Activated CD4-positive, CD25-positive, alpha-beta regulatory T cell treated with anti-CD3 and anti-CD28 coated beads, Interleukin-2, amount 50 U/mL, for 72 hours (primary cell): ENCODE measurements at places on chromosomes 4 and X.

DNA sequence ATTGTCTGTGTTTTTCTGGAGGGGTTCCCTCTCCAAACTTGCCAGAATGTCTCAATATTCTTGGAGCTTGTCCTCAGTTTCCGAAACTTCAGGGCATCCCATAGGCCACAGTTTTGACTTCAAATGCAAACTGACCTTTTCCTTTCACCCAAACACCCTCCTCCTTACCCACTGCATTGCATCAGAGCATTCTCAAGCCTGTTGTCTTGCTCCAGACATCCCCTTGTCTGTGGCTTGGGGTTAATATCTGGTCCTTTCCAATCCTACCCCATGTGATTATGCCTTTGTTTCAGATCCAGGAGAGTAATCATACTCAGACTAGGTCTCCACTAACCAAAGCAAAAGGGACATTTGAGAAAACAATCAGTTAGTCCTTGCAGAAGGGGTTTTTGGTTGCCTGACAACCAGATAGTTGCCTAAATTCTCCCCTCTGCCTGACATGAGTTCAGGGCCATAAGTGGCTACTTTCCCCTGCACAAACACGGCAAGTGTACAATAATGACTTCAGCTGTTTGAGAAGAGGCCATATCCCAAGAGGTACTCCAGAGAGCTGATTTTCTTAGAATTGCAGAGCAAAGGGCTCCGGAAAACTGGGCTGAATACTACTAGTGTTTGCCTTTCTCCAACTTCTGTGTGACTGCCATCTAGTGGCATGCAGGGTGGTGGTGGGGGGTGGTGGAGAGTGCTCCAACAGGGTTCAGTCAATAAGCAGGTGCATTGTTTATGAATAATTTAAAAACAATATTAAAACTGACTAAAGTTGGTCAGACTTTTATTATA, 130.2 kb downstream of the CHRDL1 start:
- DNase-seq = no peak

DNA sequence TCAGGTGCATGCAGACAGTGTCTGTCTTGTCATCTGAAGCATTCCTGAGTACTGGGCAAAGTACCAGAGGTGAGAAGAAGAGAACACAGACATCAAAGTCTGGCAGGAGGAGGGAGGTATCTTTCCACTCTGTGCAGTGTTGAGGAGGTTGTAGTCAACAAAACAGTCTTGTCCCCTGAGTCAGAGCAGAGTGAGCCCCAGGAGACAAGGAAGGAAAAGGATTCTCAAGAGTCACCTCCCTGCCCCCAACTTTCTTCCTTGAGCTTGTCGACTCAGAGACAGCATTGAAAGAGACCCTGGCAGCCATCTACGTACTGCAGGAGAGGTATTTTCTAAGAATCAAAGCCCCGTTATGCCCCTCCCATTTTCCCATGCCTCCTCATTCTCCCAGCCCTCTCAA, 4.4 kb upstream of the SRPX start:
- DNase-seq = no peak

DNA sequence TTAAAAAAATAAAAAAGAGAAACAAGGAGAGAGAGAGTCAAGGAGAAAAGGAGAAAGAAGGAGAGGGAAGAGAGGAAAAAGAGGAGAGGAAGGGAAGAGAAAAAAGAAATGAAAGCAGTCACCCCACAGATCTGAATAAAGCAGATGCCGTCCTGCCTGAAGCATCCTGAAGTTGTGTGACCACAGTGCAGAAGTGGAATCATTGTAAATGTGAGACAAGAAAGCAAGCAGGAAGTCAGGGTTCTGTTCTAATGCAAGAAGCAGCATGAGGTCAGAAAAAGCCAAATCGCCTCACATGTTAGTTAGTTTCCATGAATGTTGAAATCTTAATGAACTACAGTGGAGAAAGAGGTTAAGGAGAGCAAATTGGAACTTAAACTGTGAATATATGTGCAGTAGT, 692.5 kb downstream of the CENPC start:
- DNase-seq = no peak

GRCh38 chr4:15912961-15913630, 25.4 kb downstream of the FGFBP1 start:
- no peak for DNase-seq

DNA sequence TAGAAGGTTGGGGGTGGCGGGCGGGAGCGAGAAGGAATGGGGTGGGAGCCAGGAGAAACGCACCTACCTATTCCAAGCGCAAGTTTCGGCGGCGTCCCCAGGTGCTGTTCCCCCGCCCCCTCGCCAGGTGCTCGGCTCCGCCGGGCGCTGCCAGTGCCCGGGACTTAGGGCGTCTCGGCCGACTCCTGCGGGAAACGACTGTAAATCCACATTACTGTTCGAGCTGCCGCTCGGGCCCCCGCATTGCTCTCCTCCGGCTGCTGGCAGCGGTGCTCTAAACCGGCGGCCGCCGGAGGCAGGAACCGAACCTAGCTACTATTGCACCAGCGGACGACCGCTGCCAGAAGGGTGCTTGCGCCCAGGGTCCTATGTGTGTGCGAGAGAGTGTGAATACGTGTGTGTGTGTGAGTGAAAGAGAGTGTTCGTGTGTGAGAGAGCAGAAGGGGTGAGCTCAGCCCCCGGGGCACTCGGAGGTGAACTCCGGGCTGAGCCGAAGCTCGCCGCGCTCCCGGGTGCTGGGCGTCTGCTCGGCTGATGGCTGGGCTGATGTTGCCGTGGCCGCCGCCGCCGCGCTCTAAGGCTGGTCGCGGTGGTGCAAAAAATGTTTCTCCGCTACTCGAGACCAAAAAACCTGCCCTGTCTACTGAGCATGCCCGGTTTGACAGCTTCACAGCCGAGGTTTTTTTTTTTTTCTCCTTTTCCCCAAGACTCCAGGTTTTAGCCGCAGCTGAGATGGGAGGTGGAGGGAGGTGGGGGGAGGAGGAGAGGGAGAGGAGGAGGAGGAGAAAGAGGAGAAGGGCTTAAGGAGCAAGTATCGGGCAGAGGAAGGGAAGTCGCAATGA, 115.7 kb upstream of the TEX13C start:
- no peak for DNase-seq

DNA sequence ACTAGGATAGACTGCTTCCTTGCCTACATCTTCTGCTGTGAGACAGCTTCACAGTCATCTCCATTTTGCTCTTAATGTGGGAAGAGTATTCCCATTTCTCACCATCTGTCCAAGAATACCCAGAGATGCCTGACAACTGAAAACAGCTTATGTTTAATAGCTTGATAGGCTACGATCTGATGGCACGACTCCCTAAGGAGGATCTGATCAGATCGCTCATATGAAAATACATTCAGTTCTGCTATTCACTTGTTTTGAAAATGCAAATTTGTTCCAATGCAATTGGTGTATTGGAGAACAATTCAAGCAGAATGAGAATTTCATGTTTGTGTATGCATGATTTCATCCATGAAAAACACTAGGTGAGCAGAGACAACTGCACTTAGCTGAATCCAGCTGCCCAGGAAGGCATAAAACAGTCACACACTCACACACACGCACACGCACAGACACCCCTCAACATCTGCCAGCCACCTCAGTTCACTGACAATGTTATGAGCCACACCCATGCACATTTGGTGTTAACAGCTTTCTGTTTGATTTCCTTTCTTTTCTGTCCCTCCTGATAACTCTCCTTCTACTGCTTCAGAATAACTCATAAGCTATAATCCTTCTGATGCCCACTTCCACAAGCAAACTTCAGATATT, 29.6 kb downstream of the TRIML1 start:
- DNase-seq = no peak

DNA sequence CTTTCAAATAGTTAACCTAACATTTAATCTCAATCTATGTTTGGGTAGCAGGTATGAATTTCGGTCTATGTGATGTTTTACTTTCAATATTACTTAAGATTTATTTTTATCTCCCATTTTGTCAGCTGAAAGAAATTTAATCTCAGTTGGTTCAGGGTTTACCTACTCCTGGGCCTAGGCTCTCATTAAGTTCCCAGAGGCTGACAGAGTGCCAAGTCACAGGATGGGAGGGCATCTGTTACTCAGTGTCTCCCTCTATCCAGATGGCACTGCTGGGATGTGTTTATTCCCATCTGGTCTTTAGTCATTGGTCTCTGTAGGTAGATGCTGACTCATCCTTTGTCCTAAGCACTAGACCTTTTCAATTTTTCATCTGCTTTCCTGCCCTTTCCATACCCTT, 129.4 kb upstream of the ARSJ start:
- DNase-seq = no peak

GRCh38 chr4:41483771-41484170, 54.2 kb upstream of the LIMCH1 start:
- no peak for DNase-seq

GRCh38 chrX:129235903-129236302, 287.4 kb downstream of the SMARCA1 start:
- DNase-seq = no peak

DNA sequence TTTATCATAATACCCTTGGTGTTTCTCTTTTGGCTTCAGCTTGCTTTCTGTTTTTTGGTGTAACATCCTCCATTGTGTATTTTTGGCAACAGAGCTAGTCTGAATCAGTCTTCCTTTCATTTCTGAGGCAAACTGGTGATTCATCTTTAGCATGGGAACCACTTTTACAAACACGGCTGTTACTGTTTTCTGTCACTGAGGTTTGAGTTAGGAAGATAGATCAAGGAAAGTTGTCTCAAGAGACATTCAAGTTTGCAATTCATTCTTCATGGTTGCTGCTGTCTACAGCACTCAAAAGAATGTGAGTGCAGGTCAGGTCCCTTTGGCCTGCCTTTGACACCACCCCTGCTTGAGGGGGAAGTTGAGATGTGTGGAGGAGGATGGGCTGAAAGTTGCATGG, 36.3 kb downstream of the IL21 start:
- DNase-seq = no peak

DNA sequence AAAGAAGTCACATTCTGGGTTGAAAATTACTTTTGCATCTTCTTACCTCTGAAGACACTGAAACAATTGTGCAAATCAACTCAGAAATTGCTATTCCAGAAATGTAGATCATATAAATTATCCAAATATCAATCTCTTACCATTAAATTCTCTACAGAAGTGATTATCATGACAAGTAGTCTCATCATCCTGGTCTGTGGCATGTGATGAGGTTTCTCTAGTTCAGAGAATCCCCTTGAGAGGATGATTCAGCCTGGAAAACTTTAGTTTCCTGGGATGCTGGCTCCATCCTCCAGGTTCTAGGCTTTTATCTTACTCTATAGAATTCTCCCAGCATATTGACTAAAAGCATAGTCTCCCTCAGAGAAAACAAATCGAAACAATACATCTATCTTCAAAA, 76.2 kb upstream of the S100G start:
- no peak for DNase-seq

DNA sequence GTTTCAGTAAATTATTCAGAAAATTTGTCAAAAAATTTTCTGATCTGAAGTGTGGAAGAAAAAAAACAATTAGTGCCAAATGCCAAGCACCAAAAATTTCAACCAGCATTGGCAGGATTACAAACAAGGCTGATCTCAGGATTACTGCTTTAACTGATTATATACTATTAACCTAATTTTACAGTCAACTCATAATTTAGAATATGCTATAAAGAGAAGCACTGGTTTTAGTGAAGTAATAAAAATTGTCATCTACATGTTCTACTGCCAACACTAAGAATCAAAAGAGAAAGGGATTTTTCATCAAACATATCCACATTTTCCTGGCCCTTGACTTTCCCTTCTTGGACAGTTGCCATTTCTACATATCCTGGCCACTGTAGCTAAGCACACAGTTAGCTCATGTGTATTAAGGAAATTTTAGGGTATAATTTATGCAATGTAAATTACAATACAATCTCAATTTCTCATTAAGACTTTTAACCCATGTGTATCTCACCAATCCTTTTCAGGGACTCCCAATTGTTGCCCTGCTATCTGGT, 33.8 kb downstream of the THOC2 start:
- DNase-seq = no peak

DNA sequence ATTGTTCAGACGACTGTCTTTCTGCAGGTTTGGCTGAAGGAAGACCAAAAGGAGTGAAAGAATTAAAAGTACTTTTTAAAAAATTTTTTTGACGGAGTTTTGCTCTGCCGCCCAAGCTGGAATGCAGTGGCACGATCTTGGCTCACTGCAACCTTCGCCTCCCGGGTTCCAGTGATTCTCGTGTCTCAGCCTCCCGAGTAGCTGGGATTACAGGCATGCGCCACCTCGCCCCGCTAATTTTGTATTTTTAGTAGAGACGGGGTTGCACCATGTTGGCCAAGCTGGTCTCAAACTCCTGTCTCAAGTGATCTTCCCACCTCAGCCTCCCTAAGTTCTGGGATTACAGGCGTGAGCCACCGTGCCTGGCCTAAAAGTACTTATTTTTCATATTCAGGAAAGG, 86.3 kb downstream of the ITIH6 start:
- no peak for DNase-seq

GRCh38 chr4:105895583-105896460, 551 bp downstream of the NPNT start:
- DNase-seq = no peak

DNA sequence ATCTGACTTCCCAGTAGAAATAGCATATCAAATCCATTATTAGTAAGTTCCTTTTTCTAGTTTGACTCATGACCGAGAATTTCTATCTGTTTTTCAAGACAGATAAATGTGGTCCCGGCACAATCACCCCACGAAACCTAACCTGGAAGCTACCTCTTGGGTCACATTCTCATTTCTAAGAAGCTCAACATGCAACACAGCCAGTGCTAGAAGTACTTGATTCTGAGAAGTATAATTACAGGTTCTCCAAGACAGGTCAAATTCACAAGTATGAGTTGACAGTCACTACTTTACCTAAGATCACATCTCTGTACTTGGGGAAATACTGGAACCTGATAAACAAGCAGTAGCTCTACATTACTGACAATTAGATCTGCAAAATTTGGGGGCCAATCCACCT, 54.0 kb upstream of the PLAC1 start:
- no peak for DNase-seq

- no peak for DNase-seq
Measured at GRCh38 chr4:38662522-38663089, 1.4 kb upstream of the KLF3 start.

DNA sequence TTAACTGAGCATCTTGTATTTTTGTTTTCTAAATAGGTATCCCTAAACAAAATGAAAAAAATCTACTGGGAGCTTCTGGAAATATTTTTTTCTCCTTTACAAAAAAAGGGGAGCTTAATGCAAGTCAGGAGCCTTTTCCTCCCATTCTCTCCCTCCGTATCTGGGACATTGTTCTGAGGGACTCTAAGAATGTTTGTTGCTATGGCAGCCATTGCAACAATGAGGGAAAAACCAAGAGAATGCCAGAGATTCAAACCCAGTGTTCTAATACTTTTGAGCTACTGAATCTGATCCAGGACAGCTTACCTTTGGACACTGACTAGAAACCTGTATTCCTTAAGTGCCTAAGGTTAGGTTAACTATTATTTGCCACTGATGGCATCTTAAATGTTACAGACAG, 485.7 kb upstream of the HS3ST1 start:
- DNase-seq = no peak

DNA sequence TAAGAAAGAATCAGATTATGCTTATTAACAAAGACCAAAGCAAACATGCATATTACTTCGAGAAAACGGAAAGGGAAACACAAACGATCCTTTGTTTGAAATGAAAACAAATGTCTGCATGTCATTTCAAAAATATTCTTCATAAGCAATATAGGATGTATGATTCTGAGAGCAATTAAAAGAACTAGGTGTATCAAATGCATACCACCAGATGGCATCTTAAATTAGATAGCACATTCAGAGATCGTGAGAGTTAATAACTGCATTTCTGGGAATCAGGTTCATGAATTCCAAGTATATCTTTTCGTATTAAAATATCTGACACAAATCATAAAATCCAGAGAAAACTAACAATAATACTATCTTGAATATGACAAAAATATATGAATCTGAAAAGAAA, 159.5 kb downstream of the PPP3CA start:
- DNase-seq = no peak

- no peak for DNase-seq
Measured at GRCh38 chrX:15749642-15750610, 11.9 kb downstream of the CA5B start.

GRCh38 chr4:145487631-145488030, 6.0 kb downstream of the SMAD1 start:
- no peak for DNase-seq
